Liver (tissue), 10 donors: ENCODE measurements at places on chromosomes 5 and 9. TPM values are rescaled to one million over a fixed set of nuclear protein-coding genes. Genes with fewer than 3 reads are reported as not detected.

DNA sequence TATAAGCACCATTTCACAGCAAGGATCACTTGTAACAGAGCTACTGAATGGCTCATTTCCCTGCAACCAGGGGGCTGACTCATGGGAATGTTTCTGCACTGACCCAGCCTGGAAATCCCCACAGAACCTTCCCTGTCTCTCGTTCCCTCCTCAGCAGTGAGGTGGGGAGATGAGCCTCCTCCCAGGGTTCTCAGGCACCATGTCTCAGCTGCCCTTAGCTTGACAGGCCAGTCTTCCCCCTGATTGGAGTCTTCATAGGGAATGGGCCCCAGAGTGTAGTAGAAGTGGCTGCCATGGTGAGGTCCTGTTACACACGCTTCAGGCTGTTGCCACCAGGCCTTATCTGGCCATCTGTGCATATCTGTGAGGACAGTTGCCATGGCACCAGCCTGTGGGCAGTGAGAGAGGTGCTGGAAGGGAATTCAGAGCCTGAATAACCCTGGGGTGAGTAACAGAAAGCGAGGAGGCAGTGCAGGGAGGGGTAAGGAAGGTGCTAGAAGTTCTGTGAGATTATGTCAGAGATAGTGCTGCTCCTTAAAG is 324.4 kb downstream of the ENC1 start:
- H3K36me3 ChIP-seq = no peaks in the 10 kb centered on the region
- no peaks in the 10 kb centered on the region for H3K4me1 ChIP-seq
- no peak overlapping the region for H3K4me3 ChIP-seq

DNA sequence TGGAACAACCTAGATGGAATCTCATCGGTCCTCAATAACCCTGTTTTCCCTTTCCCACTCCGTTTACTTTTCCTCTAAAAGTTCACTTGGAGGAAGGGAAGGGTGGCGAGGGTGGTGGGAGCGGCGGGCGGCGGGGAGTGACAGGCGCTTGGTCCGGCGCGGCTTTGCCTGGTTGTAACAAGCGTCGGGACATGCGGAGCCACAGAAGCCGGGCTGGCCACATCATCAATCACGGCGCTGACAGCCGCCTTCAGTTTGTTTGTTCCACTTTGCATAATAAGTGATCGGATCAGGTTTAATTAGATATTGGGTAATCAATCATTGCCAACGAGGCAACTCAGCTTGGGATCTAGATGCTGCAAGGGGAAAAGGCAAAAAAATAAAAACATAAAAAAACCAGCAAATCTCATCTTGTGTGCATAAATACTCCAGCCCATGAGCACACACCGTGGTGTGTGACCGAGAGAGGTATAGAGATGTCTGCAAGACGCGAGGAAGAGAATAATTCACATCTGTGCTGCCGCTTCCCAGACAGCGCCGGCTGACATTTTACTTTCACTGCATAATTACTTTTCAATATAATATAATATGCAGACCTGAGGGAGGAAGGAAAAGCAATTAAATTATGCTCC is 396.2 kb upstream of the IRX4 start:
- no peaks in the 10 kb centered on the region for H3K4me1 ChIP-seq
- no peak overlapping the region for H3K4me3 ChIP-seq
- no peak for DNase-seq
- H3K27me3 ChIP-seq = no peaks in the 10 kb centered on the region
- no peak overlapping the region for H3K27ac ChIP-seq
- no peaks in the 10 kb centered on the region for H3K36me3 ChIP-seq

DNA sequence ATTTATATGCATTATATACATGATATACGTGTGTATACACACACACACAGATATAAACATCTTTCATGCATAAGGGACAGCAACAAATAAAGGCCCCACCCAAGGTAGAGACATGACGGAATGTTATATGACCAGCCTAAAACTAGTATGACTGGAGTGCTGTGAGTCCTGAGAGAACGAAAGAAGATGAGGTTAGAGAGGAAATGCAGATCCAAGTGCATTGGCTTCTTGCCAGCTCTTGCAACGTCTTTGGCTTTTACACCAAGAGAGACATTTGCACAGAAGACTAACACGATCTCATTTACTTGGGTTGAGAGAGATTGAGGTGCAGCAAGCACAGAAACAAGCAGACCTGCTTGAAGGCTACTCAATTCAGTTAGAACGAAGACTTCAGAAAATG is 23.0 kb downstream of the CDH10 start:
- no peaks in the 10 kb centered on the region for H3K36me3 ChIP-seq
- H3K4me1 ChIP-seq = no peaks in the 10 kb centered on the region
- no peak overlapping the region for H3K4me3 ChIP-seq
- no peak for DNase-seq

DNA sequence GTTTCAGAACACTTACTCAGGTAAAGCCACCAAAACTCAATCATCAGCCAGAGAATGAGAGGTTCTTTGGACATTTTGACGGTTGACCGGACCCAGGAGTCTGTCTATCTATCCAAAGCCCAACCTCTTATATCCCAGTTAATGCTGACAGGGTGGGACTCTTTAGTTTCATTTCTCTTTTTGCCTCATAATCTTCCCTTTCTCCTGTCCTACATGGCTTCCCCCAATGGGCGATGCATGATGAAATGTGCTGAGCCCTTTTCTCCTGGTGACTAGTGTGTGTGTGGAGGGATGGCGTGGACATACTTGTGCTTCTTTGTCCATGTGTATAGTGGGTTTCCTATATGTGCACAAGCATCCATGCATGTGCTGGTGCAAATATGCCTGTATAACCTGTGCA is at the start of gene TIMD4:
TSS of gene TIMD4 (minus strand) at position 102 of the 400 bp plus-strand sequence. CDS start at position 74, 28 bp downstream.
- H3K36me3 ChIP-seq = no peaks in the 10 kb centered on the region
- no peaks in the 10 kb centered on the region for H3K4me1 ChIP-seq
- no peaks in the 10 kb centered on the region for H3K27me3 ChIP-seq
- no peak within 1 kb of the TSS for H3K4me3 ChIP-seq

DNA sequence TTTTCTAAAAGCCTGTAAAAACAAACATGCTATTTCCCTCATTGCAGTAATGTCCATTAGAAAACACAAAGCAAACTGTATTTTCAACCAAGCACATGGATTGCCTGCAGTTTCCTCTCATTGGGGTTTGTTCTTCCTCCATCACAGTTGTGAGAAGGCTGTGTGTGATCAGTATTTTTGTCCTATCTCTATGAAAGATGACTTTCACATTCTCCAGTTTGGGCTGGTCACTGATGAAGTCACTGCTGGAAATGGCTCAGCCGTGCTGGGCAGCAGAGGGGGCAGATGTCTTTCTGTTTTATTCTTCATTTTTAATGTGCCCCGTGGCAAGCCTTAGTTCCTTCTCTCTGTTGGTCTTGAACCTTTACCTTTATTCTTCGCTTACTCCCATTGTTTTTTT is 288.9 kb upstream of the MPDZ start:
- peak overlapping the region; percentile 31 for H3K27ac ChIP-seq
- DNase-seq = no peak
- no peaks in the 10 kb centered on the region for H3K27me3 ChIP-seq
- peak overlapping the region; percentile 19 for H3K4me3 ChIP-seq
- no peaks in the 10 kb centered on the region for H3K36me3 ChIP-seq
- no peaks in the 10 kb centered on the region for H3K4me1 ChIP-seq

DNA sequence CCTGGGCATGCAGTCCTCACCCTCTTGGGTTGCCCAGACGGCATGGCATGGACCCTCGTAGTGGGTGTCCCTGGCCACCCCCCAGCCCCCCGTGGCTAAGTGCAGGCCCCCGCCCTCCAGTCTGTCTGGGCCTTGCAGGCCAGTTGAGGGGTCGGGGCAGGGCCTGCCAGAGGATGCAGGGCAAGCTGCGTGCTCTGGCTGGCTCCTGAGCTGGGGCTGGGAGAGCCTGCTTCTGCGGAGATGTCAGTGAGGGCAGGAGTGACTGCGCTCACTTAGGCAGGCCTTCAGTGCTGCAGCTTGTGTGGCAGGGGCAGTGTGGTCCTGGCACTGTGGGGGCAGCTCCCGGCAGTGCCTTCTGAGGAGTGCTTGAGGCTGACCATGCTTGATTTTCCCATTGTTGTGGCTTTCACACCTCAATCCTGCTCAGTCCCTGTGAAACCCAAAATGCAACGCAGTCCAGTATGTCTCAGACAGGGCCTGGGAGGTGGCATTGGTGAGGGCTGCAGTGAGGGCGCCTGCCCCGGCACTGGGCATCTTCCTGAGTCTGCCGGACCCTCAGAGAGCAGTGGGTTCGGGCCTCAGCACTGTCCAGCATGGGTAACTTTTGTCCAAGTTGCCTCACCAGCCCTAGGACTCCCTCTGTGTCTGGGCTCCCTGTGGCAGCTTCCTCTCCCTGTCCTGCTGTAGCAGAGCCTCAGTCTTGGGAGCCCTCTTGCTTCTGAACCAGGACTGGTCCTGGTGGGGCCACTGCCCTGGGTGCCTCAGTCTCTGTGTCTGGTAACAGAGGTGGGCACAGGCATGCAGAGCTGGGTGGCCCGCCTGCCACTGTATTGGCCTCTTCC is 93.0 kb downstream of the PHF2 start:
- no peak overlapping the region for H3K4me3 ChIP-seq
- DNase-seq = no peak
- H3K27ac ChIP-seq = no peak overlapping the region
- no peaks in the 10 kb centered on the region for H3K4me1 ChIP-seq
- peaks cover 13% of the 10 kb centered on the region for H3K36me3 ChIP-seq

DNA sequence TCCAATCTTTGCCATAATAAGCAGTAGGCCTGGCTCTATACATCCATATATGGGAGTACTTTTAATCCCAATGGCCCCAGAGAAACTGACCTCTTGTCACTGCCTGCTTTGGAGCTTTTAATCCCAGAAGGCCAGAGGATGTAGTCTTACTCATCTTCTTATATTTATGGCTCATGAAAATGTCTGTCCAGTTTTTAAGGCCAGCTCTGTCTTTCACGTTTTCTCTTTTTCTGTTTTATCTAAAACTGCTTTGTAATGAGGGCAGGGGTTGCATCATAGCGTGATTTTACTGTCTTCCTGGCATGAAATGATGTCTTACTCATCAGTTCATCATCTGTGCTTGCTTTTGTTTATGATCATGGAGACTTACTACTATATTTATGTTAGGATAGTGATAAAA is 1094.9 kb downstream of the MAT2B start:
- H3K27me3 ChIP-seq = peaks cover 4% of the 10 kb centered on the region
- no peaks in the 10 kb centered on the region for H3K36me3 ChIP-seq
- no peak overlapping the region for H3K27ac ChIP-seq
- H3K4me1 ChIP-seq = no peaks in the 10 kb centered on the region

The ANKRD18B gene
- 0.59 TPM for total RNA-seq
